ENCODE measurements at places on chromosomes 16 and 17. TPM values are rescaled to one million over a fixed set of nuclear protein-coding genes. Genes with fewer than 3 reads are reported as not detected.

The TUBB3 gene
- total RNA-seq = 20.2 TPM

The MON1B gene
- total RNA-seq = 71.1 TPM

The SALL1 gene
- not detected for total RNA-seq

The LCMT1 gene
- total RNA-seq = 36.3 TPM

The CTF1 gene
- total RNA-seq = 3.6 TPM

The ATP5PD gene
- 362 TPM for total RNA-seq

The KIF2B gene
- total RNA-seq = not detected

The ST6GALNAC1 gene
- total RNA-seq = not detected

DNA sequence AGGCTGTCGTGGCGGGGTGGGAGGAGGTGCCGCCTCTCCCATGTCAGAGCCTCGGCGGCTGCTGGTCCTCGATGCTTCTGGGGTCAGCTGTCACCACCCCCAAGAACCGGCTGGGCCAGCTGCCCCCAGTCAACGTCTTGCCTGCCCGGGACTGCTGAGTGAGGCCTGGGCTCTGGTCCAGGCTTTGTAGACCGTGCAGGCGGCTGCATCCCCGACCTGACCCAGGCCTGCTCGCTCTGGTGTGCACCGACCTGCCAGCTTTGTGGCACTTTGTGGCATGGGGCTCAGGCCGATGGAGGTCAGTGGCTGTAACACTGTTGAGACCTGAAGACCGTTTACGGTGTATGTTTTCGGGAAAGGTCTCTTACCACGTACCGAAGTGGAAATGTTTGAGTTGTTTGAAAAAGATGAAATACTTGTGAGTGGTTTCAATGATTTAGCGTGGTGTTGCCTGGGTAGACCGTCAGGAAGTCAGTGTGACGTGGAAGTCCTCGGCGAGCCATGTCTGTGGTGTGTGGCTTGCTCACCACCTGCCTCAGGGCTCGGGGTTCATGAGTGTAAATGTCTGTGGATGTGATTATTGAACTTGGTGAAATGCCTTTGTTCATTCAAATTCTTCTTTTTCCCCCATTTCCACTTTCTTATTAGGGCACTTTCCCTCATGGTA lies 53.2 kb upstream of the ZNF750 start:
- DNase-seq = no peak

DNA sequence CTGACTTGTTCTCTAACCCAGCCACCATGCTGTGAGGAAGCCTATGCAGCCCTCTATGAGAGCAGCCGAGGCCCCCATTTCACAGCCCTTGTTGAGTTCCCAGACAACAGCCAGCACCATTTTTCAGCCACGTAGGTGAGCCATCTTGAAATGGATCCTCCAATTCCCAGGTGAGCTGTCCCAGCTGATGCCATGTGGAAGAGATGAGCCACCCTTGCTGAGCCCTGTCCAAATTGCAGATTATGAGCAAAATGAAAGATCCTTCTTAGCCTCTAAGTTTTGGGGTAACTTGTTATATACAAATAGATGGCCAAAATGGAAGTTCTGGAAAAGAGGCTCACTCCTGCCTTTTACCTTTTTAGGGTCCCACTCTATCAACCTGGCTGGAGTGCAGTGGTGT lies 25.7 kb upstream of the TIMP2 start:
- DNase-seq = no peak

DNA sequence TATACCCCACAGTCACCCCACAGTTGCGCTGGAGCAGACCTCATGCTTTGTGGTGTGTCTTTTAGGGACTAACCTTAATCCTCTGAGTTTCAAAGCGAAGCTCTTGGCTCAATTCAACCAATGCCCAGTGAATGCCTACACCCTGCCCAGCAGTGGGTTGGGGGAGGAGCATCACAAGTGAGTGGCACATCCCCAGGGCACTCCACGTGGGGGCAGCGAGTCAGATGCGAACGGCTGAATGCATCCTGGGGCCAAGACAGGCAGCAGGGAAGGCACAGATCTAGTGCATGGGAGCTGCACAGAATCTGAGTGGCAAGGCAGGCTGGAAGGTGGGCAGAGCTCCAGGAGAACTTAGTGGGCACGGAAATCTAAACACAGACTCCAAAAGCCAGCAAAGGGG lies 39.2 kb downstream of the IFT140 start:
- no peak for DNase-seq

GRCh38 chr16:3065069-3065741 lies at the start of gene IL32:
Gene IL32, plus strand, starts transcription at chr16:3065640. Its CDS starts 172 bp downstream, at chr16:3065812.
- peak; percentile 67 for DNase-seq

- DNase-seq = no peak
Observed at GRCh38 chr17:79617740-79618382, 7.0 kb upstream of the RBFOX3 start.

DNA sequence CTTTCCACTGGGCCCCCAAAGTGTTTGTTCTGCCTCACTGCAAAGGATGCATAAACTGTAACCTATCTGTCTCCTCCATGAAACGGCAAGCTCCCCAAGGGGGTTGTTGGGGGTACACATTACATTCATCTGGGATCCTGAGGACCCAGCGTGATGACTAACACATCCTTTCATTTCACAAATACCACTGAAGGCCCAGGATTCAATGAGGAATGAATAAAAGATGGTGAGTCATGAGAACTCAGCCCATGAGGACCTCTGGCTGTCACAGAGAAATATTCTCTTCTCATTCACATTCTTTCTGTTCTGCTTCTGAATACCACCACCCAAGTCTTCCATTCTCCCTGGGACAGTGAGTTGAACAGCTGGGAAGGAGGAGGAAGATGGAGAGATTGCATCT lies 149.8 kb downstream of the RBFOX3 start:
- peak; percentile 10 for DNase-seq

GRCh38 chr16:83579436-83579835 lies 228.3 kb upstream of the HSBP1 start:
- DNase-seq = no peak

GRCh38 chr16:14121872-14122271 lies 50.8 kb downstream of the MRTFB start:
- DNase-seq = no peak

GRCh38 chr16:68985855-68986254 lies 119.6 kb upstream of the HAS3 start:
- peak; percentile 84 for DNase-seq

DNA sequence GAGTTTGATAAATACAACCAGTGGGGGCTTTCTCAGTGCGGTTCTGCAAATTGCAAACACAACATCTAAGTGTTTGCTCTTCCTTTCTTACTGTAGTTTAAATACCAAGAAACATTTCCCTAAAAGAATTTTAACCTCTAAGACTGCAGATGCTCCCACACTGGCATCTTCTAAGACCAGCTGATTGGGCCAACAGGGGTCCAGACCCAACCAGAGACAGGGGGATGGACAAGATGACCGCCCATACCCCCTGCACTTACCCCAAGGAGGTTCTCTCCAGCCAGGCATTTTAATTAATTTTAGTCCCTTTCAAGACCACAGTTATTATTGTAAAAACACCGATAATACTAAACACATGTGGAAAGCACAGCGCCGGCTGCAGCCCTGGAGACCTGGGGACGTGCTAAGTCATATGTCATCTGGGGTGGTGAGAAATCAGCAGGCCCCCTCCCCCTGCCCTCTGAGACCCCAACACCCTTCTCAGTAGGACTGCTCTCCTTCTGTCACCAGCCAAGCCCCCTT lies 242.3 kb downstream of the SOX9 start:
- DNase-seq = no peak

- no peak for DNase-seq
Observed at GRCh38 chr16:75218256-75219076, at the start of gene CTRB1. Gene CTRB1, plus strand, starts transcription at chr16:75218988. Its CDS starts 20 bp downstream, at chr16:75219008.

GRCh38 chr17:35554668-35555067 lies 6.0 kb downstream of the SLFN14 start:
- no peak for DNase-seq

- DNase-seq = peak; percentile 70
Observed at GRCh38 chr16:66512272-66513110, 37.4 kb downstream of the TK2 start.

DNA sequence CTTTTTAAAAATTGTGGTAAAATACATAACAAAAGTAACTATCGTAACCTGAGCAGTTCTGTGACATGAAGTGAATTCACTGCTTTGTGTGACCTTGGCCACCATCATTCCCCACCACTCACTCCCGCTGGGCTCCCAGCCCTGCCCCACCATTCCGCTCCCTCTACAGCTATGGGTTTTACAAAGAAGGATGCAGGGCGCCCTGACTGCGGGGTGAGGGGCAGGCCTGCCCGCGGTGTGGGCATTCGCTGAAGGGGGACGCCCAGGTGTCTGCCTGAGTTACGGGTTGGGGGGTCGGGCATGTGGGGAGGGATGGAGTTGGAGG lies at the start of gene CEMP1:
Gene CEMP1, minus strand, starts transcription at position 38 of the 325 bp plus-strand sequence. CDS start 335 bp downstream, outside the sequence.
- no peak for DNase-seq
